Activated T-cell treated with anti-CD3 and anti-CD28 coated beads for 1 hour (primary cell): ENCODE measurements at places on chromosomes 12 and 14.

DNA sequence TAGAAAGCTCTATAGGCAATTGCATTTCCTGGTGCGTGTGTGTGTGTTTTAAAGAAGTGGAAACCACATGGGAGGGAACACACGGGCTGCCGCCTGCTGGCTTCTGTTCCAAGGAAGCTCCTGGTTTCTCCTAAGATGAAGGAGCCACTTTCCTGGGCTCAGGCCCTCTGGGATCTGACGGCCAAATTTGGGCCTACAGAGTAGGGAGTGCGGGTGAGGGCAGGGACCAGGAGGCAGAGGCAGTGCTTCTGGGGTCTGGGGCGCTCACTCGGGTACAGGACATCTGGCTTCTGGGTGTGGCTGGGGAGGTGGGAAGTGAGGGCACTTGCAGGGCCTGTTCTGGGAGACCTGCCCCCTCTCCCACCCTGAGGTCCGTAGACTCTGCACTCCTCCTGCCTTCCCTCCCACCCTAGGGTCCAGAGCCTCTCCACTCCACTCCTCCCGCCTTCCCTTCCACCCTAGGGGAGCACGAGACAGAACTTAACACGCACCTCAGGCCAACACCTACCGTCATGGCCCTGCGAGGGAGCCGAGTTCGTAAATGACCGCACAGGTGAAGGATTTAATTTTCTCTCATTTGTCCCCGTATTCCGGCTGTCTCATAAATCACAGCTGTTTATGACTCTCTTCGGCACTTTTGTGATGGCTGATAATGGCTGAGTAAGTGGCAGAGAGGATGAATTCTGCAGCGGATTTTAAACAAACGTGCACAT, 127.7 kb downstream of the KIF26A start:
- no peak for DNase-seq

DNA sequence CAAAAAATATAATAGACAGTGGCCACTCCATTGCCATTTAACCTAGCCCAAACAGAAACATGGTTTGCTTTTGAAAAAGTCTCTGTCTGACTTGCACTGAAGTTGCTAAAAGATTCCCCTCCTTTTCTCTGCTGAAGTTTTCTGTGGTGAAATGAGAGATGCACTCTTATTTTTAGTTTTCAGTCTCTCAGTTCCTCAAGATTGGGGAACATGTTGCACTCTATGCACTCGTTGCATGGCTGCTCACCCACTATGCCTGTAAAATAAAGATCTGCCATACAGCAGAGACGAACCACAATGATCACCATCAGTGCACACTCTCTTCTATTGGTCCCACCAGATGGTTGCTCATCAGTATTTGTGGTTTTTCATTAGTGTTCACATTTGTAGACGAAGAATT, 13.1 kb upstream of the DAAM1 start:
- DNase-seq = no peak

DNA sequence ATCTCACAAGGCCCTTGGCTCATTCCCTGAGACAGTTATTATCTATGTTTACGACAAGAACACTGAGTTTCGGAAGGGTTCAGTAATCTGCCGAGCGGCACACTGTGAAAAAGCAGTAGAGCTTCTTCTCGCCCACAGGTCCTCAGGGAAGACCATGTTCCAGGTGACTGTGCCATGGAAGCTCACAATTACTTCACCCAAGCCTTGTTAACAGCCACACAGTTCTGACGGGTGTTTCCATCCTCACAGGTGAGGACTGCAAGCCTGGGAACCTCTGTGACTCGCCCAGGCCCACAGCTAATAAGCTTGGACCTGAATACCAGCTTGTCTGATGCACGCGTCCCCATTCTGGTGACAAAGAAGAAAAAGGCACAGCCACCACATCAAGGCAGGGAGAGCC, 15.4 kb downstream of the SETD3 start:
- DNase-seq = no peak

DNA sequence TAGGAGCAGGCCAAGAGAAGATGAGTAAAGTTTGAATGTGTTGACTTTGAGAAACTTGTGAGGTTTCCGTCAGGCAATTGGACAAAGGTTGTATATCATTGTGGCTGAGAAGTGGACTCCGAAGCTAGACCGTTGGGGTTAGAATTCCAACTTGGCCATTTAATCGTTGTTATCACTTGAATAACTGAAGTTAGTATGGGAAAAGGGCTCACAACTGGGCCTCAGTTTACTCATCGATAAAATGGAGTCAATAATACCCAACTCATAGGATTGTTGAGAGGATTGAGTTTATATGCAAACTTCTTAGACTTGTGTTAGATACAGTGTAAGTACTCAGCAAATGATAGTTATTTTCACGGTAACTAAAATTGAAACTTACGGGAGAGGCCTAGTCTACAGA, 846 bp downstream of the SLIRP start:
- DNase-seq = no peak

- no peak for DNase-seq
Observed at GRCh38 chr12:69661386-69661785, 37.7 kb downstream of the BEST3 start.

GRCh38 chr14:20516921-20517320, 11.6 kb downstream of the RNASE10 start:
- no peak for DNase-seq

DNA sequence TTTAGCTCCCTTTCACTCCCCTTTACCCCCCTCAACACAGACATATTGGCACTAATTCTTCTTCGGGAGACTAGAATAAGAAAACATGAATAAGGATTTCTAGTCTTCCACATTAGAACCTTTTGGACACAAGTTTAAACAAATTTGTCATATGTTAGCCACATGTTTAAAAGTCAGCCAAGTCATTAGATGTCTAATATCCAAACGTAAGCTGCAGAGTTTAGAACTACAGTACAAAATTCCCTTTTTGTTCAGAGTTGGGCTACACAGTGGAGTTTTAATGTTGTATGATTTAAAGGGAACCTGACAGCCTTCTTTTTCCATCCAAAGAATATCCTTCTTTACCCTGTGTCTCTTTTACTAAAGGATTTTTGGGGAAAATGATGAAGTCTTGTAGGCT, 79.8 kb downstream of the PDE6H start:
- no peak for DNase-seq

DNA sequence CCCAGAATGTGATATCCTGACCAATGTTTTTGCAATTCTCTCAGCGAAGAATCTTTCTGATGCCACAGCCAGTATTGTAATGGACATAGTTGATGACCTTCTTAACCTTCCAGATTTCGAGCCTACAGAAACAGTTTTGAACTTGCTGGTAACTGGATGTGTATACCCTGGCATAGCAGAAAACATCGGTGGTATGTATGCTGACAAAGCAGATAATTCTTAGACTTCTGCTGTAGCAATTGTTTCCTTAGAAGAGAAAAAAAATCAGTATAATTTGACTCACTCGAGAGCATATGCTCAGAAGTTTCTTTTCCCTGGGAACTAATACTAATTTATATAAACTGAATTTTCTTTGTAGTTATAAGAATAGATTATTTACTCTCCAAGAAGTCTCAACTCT, 58.2 kb downstream of the UTP20 start:
- DNase-seq = no peak
